ENCODE measurements at places on chromosomes 1 and 21. TPM values are rescaled to one million over a fixed set of nuclear protein-coding genes. Genes with fewer than 3 reads are reported as not detected.
A peak's percentile ranks its signal among the peaks of the same experiment; 100 is the strongest.

- DNase-seq, result no peak
Measured at GRCh38 chr1:2882966-2883696, 81.6 kb upstream of the TTC34 start.

GRCh38 chr1:156111355-156111962 lies 3.1 kb upstream of the LMNA start:
- DNase-seq, result no peak

CEP170 gene
- 68.8 TPM for total RNA-seq

PIAS3 gene
- 23.3 TPM for total RNA-seq

S100A6 gene
- 1,184 TPM for total RNA-seq

GRCh38 chr1:39295901-39296300 lies 91.4 kb downstream of the MACF1 start:
- no peak for DNase-seq

JAM2 gene
- 13.3 TPM for total RNA-seq

- no peak for DNase-seq
Measured at GRCh38 chr21:45015469-45015860, 58.9 kb upstream of the ADARB1 start.

DNA sequence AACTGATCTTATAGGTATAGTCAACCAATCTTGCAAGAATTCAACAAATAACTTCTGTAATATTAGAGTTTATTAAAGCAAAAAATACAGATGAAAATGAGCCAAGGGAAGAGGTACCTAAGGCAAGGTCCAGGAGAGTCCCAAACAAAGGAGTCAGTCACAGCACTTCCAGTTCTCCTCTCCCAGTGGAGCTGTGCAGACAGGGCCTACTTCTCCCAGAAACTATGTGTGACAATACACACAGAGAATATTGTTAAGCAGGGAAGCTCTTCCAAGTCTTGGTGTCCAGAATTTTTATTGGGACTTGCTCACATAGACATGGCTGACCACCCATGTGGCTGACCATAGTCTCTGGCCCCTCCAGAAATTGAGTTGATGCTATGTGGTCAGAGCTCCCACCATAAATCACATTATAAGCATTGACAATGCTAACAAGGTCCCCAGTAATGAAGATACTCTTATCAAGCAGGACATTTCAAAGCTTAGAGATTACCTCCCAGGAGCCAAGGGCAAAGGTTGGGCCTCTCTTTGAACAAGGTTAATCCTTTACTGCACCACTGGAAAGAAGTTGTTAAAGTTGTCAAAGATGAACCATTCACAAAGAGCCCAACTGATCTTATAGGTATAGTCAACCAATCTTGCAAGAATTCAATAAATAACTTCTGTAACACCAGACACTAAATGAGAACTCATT lies 3.5 kb upstream of the CD244 start:
- no peak for DNase-seq

MTFR1L gene
- total RNA-seq, result 53.8 TPM

AK5 gene
- not detected for total RNA-seq

DNA sequence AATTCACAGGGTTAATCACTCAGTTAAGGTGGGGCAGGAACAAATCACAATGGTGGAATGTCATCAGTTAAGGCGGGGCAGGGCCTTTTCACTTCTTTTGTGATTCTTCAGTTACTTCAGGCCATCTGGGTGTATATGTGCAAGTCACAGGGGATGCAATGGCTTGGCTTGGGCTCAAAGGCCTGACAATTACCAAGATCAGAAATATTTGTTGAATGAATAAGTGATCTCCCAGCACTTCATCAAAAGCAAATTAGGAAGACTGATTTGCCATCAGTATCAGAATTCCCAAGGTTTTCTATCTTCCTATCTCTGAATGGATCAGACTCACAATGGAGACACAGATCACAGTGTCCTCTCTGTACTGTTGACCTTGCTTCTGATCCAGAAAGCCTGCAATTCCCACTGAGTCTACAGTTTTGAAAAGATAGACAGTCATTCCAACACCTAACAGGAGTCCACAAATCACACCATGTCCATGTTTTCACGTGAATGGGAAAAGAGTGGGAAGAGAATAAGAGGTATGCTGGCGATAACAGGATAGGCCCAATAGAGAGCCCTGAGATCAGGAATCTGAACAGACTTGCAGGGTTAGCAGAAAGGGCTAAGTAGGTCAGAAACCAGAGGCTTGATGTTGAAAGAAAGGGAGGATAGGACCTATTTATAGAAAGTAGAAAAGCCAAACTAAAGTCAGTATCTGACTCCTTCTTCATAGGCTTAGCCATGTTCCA lies 75.3 kb downstream of the KCNK1 start:
- no peak for DNase-seq

NBPF6 gene
- total RNA-seq, result not detected

LMNA gene
- total RNA-seq, result 901 TPM

DNA sequence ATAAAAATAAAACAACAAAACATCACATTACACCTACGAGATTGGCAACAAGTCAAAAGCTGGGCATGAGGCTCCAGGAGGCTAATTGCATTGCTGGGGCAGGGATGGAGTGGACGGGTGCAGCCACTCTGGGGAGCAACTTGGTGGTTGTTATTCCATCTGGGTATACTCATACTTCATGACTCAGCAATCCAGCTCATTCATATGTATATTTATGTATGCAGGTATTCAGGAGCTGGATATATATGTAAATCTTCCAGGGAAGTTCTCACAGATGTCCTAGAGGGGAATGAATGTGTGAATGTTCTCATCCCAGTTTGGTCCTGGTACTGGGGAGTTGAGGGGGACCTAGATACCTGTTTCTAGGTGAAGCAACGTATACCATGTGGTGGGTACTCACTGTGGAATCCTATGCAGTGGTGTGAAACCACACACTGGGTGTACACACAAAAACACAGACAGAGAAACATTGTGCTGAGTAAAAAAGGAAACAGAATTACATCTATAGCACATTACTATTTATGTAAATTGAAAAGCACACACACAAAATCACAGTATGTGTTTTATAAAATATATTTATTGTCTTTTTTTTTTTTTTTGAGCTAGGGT lies 79.7 kb upstream of the RAB4A start:
- DNase-seq, result no peak

GRCh38 chr1:41499591-41499990 lies 15.1 kb upstream of the EDN2 start:
- DNase-seq, result no peak

DNA sequence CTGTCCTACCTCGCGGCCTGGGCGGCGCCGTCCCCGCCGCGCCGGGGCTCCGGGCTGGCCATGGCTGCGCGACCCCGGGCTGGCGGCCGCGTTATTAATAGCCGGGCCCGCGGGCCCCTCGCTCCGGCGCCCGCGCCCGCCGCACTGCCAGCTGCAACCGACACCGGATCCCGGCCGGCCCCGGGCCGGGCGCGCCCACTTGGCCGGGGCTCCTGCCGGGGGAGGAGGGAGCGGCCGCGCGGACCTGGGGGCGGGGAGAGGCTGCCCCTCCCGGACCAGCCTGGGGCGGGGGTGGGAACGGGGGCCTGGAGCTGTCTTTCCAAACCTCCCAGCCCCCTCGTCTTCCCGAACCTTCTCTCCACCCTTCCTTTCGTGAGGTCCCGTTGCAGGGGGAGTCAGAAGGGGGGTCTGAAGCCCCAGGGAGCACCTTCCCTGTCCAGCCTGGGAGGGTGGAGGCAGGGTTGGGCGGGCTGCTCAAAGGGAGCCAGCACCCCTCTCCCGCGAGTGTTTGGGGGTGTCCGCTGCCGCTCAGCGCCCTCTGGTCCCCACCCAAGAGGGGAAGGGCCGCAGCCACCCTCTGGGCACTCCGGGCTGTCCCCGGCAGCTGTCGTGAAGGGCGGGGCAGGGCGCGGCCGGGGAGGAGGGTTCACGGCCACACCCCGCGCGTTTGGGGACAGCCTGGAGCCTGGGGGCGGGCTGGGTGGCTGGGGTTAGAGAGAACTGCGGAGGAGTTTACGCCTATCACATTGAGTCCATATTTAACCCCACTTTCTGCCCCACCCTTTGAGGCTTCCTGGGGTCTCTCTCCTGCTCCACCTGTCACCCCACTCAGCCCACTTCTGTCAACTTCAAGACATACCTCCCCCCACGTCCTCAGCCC lies at the start of gene SYNC:
Gene SYNC, minus strand, starts transcription at position 172 of the 880 bp plus-strand sequence. Its CDS starts 110 bp downstream, at position 62.
- no peak for DNase-seq

PTPN22 gene
- total RNA-seq, result 3.7 TPM

ASCL5 gene
- not detected for total RNA-seq

DENND2D gene
- 33.0 TPM for total RNA-seq

DNA sequence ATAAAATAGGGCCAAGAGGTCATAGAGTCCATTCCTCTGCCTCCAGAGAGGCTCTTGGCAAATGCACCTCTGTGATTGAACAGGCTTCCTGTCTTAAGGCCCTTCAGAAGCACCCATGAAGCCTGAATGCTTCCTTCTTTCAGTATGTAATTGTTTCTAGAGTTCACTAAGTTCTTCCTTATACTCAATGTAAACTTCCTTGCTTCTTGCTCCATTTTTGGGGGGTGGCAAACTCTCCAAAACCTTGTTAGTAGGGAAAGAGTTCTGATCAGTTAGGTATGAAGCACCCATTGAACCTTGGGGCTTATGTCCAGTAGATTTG lies 102.3 kb upstream of the LPGAT1 start:
- DNase-seq, result no peak

DNA sequence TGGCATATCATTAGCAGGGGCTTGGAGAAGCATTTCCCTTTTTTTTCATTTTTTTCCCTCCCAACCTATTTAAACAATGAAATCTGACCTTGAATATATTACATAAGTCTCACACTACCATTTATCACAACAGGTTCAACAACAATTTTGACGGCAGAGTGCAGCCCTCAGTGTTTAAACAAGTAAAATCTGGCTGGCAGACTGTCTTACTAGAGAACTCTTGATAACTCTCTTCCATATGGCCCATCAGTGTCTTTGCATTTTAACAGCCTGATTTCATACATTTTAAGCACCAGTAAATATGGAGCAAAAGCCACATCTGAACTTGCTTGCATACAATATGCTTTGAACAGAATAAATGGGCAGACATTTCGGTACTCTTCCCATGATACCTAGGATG lies 213.0 kb downstream of the KCTD3 start:
- DNase-seq, result no peak

PTPRF gene
- total RNA-seq, result 270 TPM

DNA sequence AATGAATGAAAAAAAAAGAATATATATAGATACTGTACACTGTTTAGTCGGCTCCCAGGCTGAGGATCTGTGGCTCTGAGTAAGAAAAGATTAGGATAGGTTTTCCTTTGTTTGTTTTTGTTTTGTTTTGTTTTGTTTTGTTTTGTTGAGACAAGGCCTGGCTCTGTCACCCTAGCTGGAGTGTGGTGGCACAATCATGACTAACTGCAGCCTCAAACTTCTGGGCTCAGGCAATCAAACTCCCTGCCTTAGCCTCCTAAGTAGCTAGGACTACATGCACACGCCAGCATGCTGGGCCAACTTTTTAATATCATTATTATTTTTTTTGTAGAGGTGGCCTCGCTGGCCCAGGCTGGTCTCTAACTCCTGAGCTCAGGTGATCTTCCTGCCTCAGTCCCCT lies 87.9 kb upstream of the PTBP2 start:
- no peak for DNase-seq

GRCh38 chr1:37020653-37021277 lies 13.6 kb downstream of the GRIK3 start:
- DNase-seq, result peak; percentile 64

DNA sequence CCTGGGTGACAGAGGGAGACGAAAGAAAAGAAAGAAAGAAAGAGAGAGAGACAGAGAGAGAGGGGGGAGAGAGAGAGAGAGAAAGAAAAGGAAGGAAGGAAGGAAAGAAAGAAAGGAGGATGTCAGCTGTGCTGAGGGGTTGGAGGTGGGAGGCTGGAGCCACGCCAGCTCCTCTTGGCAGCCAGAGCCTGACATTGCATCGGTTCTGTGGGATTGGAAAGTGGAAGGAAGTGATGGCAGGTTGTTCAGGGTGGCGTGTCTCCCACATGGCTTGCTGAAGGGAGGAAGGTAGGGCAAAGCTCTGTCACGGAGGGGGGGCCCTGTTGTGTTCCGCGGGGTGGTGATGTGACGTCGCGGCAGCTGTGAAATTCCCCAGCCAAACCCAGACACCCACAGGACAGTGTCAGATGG lies 30.7 kb downstream of the EIF2D start:
- no peak for DNase-seq

GBP6 gene
- not detected for total RNA-seq

KIF2C gene
- total RNA-seq, result 0.26 TPM

DNA sequence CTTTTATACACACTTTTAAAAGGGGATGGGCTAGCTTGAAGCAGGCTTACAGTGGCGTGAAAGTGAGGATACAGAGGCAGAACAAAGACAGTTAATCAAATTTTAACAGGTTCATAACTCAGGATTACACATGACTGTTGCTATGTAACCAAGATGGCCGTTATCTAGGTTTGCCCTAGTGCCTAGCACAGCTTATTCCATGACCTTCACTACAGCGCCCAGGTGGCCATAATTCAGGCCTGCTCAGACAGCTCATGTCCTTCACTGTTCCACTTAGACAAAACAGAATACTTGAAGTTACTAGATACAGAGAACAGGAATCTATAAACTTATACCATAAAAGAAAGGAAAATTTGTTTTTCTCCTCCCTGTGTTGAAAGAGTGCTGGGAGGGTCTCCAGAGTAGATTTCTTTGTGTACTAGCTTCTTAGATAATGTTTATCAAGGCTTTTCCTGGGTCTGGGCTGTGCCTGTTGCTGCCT lies 6.2 kb upstream of the SPRR2F start:
- no peak for DNase-seq

DNA sequence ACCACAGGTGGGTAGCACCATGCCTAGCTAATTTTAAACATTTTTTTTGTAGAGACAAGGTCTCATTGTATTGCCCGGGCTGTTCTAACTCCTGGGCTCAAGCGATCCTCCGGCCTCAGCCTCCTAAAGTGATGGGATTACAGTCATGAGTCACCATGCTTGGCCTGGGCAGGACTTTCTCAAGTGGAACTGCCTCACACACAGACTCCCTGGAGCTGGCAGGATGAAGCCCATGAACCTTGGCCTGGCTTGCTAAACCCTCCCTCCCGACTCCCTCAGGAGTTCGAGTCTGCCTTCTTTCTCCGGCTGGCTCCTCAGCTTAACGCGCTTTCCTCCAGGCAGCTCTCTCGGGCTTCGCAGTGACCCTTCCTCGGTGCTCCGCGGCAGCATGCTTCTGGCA lies 7.7 kb upstream of the ECE1 start:
- DNase-seq, result no peak

- DNase-seq, result no peak
Measured at GRCh38 chr1:198265073-198265661, 108.4 kb downstream of the NEK7 start.

DNA sequence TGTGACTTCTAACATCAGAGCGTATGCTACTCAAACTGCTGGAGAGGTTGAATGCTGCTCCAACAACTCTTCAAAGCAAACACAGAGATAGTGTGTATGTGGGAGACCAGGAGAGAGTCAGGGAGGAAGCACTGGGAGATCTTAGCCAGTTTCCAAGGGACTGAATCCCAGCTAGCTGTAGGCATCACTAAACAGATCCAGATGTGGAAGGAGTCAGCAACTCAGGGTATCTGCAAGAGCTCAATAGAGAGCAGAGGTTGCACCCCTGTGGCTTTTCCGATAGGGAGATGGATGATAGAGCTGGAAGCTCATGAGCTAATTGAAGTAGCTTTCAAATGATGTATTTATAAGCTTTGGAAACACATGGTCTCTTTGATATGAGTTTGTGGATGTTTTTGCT lies 168.9 kb upstream of the HOOK1 start:
- no peak for DNase-seq

Measured in mesenteric fat pad (tissue), 1 donor.